ENCODE measurements at places on chromosomes 13 and 19. TPM values are rescaled to one million over a fixed set of nuclear protein-coding genes. Genes with fewer than 3 reads are reported as not detected.

DNA sequence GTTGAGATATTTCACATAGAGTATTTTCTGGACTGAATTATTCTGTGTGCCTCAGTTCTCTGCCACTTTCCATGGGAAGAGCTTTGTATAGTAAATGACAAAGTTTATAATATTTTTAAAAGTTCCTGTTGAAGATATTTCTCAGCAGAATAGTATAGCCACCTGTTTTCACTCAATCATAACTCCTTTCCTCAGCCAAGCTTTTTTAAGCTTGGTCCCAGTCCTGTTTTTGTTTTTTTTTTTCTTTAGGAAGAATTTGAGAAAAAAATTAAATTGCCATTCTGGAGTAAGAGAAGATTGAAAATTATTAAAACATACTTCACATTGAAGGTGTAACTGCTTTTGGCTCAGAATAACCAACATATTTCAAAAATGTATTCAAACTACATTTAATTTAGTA lies 55.5 kb downstream of the ENOX1 start:
- H3K27ac ChIP-seq = no peak overlapping the region
- no peaks in the 10 kb centered on the region for H3K27me3 ChIP-seq
- no peaks in the 10 kb centered on the region for H3K36me3 ChIP-seq
- H3K4me3 ChIP-seq = no peak overlapping the region
- no peak for DNase-seq

TMEM150B gene
- 3.6 TPM for total RNA-seq

GRCh38 chr19:50889638-50890037 lies 16.4 kb downstream of the KLK2 start:
- H3K4me3 ChIP-seq = no peak overlapping the region
- H3K4me1 ChIP-seq = no peaks in the 10 kb centered on the region
- H3K27me3 ChIP-seq = no peaks in the 10 kb centered on the region
- H3K27ac ChIP-seq = no peak overlapping the region

AMH gene
- total RNA-seq = 1.0 TPM

DNA sequence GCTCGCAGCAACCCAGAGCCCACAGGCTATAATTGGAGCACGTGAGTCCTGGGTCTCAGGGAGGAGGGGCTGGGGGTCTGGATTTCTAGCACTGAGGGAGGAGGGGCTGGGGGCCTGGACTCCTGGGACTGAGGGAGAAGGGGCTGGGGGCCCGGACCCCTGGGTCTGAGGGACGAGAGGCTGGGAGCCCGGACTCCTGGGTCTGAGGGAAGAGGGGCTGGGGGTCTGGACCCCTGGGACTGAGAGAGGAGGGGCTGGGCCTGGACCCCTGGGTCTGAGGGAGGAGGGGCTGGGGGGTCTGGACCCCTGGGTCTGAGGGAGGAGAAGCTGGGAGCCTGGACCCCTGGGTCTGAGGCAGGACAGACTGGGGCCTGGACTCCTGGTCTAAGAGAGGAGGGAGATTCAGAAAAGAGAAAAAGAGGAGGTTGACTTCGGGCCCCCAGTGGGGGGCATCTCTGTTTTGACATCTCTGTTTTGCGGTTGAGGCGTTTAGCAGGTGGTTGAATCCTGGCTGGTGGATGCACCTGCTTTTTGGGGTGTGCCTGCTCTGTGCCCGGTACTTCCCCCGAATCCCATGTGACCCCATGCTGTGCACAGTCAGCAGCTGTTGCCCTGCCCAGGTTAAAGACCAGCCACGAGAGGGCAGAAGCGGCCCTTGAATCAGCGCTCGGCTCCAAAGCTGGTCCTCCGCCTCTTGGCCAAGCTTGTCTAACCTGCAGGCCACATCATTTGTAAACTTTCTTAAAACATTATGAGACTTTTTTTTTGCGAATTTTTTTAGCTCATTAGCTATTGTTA lies 10.5 kb downstream of the PVR start:
- H3K36me3 ChIP-seq = peaks cover 5% of the 10 kb centered on the region
- no peak overlapping the region for H3K27ac ChIP-seq
- H3K4me3 ChIP-seq = no peak overlapping the region
- DNase-seq = peak; percentile 66
- H3K4me1 ChIP-seq = no peaks in the 10 kb centered on the region
- no peaks in the 10 kb centered on the region for H3K27me3 ChIP-seq

- H3K4me1 ChIP-seq = no peaks in the 10 kb centered on the region
- H3K27ac ChIP-seq = no peak overlapping the region
- H3K27me3 ChIP-seq = no peaks in the 10 kb centered on the region
- DNase-seq = no peak
Measured at GRCh38 chr13:36870050-36870692, 49.9 kb downstream of the SMAD9 start.

GRCh38 chr19:3910105-3910504 lies 22.8 kb upstream of the NMRK2 start:
- no peak overlapping the region for H3K4me3 ChIP-seq
- no peaks in the 10 kb centered on the region for H3K27me3 ChIP-seq
- no peaks in the 10 kb centered on the region for H3K4me1 ChIP-seq
- H3K36me3 ChIP-seq = no peaks in the 10 kb centered on the region
- H3K27ac ChIP-seq = no peak overlapping the region

- no peak overlapping the region for H3K27ac ChIP-seq
- no peak for DNase-seq
- no peaks in the 10 kb centered on the region for H3K4me1 ChIP-seq
- no peak overlapping the region for H3K4me3 ChIP-seq
- H3K27me3 ChIP-seq = no peaks in the 10 kb centered on the region
Measured at GRCh38 chr19:35337984-35338296, 9.0 kb downstream of the CD22 start.

- H3K27ac ChIP-seq = no peak overlapping the region
- H3K4me3 ChIP-seq = no peak overlapping the region
- no peaks in the 10 kb centered on the region for H3K4me1 ChIP-seq
- H3K36me3 ChIP-seq = no peaks in the 10 kb centered on the region
- DNase-seq = no peak
- no peaks in the 10 kb centered on the region for H3K27me3 ChIP-seq
Measured at GRCh38 chr13:112686987-112687386, 2.9 kb upstream of the ATP11A start.

SERP2 gene
- total RNA-seq = 9.7 TPM

GRCh38 chr13:106243011-106243565 lies 292.4 kb downstream of the EFNB2 start:
- H3K27me3 ChIP-seq = no peaks in the 10 kb centered on the region
- no peak for DNase-seq
- H3K4me1 ChIP-seq = no peaks in the 10 kb centered on the region
- no peak overlapping the region for H3K27ac ChIP-seq

DNA sequence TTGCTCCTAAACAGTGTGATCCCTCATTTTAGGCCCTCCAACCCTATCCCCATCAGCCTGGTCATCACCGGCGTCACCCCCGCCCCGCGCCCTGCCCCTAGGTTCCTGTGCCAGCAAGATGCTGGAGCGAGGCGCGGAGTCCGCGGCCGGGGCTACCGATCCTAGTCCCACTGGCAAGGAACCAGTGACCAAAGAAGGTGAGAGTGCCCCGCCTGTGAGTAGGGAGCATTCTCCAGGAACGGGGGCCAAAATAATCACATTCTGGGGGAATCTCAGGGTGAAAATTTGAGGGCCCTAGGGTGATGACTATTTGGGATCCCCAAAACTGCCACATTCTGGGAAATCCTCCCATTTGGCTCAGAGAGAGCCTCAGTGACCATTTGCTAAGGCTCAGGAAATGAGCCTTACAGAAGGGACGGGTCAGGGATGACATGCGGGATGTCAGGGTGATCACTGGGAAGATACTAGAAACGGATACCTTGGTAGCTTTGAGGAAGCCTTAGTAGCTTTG lies 1.4 kb downstream of the ZNF575 start:
- peaks cover 17% of the 10 kb centered on the region for H3K4me1 ChIP-seq
- H3K27me3 ChIP-seq = no peaks in the 10 kb centered on the region
- peaks cover 3% of the 10 kb centered on the region for H3K36me3 ChIP-seq

KLK12 gene
- not detected for total RNA-seq

- no peak overlapping the region for H3K27ac ChIP-seq
- DNase-seq = no peak
- H3K27me3 ChIP-seq = no peaks in the 10 kb centered on the region
- H3K36me3 ChIP-seq = no peaks in the 10 kb centered on the region
- H3K4me3 ChIP-seq = no peak overlapping the region
Measured at GRCh38 chr19:16618248-16618647, 9.8 kb downstream of the MED26 start.

- no peaks in the 10 kb centered on the region for H3K27me3 ChIP-seq
- peaks cover 7% of the 10 kb centered on the region for H3K4me1 ChIP-seq
- no peak overlapping the region for H3K4me3 ChIP-seq
- H3K36me3 ChIP-seq = peaks cover 7% of the 10 kb centered on the region
- H3K27ac ChIP-seq = no peak overlapping the region
- DNase-seq = no peak
Measured at GRCh38 chr13:45206340-45206739, 5.5 kb upstream of the KCTD4 start.

DNA sequence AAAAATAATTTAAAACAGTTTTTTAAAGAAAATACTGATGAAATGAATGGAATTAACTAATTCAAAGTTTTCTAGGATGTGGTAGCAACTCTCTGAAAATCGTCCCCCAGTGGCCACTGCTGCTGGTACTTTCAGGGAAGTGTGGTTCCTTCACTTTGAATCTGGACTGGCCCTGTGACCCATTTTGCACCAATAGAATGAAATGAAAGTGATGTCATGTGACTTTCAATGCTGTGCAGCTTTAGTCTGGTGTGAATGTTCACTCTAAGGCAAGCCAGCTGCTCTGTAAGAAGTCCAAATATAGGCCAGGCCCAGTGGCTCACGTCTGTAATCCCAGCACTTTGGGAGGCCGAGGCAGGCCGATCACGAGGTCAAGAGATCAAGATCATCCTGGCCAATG lies 26.4 kb upstream of the HNRNPA1L2 start:
- no peaks in the 10 kb centered on the region for H3K4me1 ChIP-seq
- no peaks in the 10 kb centered on the region for H3K27me3 ChIP-seq
- no peaks in the 10 kb centered on the region for H3K36me3 ChIP-seq
- H3K4me3 ChIP-seq = no peak overlapping the region

FXYD1 gene
- 31.8 TPM for total RNA-seq

- no peak overlapping the region for H3K27ac ChIP-seq
- H3K36me3 ChIP-seq = no peaks in the 10 kb centered on the region
- no peaks in the 10 kb centered on the region for H3K4me1 ChIP-seq
- peaks cover 22% of the 10 kb centered on the region for H3K27me3 ChIP-seq
Measured at GRCh38 chr19:39265321-39265916, 2.8 kb upstream of the IFNL2 start.

DNA sequence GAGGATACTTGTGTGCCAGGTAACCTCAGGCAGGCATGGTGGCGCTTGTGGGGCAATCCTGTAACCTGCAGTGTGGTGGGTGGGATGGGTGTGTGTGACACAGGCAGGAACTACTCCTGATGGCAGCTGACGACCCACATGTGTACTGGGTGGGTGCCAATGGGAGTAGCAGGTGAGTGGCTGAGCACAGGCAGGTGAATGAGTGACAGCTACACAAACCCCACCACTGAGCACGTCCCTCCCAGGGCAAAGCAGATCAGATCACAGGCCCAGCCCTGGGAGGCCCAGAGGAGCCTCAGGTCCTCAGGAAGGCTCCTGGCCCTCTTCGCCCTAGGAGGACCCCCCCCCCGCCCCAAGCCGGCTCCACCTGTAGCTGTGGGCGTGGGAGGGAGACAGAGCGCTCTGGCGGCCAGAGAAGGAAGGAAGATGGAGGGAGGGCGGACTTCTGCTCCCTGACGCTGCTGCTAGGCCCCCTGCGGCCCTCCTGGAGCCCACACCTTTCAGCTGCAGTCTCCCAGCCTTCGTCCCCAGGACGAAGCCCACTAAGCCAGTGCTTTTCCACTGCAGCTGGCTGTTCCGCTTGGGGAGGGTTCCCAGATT lies 1.3 kb upstream of the ZNF181 start:
- H3K27ac ChIP-seq = peak overlapping the region; percentile 63
- peak; percentile 45 for DNase-seq
- peaks cover 20% of the 10 kb centered on the region for H3K36me3 ChIP-seq
- no peaks in the 10 kb centered on the region for H3K27me3 ChIP-seq
- peak overlapping the region; percentile 16 for H3K4me3 ChIP-seq

SLC5A5 gene
- 0.16 TPM for total RNA-seq

DNA sequence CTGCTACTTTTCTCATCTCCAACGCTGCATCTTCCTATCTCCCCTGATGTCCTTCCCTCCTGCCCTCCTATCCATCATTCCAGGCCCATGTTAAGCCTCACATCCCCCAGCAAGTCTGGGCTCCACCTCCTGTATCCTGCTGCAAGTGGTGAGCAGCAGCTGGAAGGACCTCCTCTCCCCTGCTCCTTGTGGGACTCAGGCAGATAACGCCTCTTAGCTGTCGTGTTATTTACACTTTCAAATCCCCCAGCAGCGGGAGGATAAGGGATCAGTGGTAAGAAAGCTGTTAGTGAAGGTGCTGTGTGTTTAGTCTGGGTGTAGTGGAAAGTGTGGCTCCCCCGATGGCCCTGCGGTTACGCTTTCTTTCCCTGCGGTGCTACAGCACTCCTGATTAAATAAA lies 211.9 kb downstream of the ZNF536 start:
- H3K27ac ChIP-seq = no peak overlapping the region
- H3K4me1 ChIP-seq = no peaks in the 10 kb centered on the region
- no peaks in the 10 kb centered on the region for H3K27me3 ChIP-seq
- no peaks in the 10 kb centered on the region for H3K36me3 ChIP-seq
- no peak for DNase-seq

DNA sequence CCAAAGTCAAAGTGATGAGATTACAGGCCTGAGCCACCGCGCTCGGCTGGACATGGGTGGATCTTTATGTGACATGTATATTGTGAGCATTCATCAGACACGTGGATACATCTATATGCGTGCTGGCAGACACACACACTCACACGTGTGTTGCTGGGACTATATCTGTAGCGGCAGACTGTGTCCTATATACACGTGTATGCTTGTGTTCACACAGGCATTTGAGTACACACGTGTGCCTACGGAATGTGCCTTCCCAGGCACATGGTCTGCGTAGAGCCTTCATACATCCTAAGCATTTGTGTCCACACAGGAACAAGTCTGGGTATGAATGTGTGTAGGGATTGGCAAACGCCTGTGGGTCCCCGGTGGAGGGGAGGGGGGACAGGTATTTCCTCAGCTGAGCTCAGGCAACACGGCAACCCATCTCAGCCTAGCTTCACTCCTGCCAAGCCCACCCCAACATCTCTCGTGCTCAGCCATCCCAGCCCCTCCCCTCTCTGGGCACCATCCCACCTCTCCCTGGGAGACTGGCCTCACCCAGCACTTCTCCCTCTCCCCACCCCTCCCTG lies 2.6 kb downstream of the UNC13A start:
- peaks cover 14% of the 10 kb centered on the region for H3K27me3 ChIP-seq
- no peak overlapping the region for H3K4me3 ChIP-seq
- no peak overlapping the region for H3K27ac ChIP-seq
- no peaks in the 10 kb centered on the region for H3K4me1 ChIP-seq
- no peaks in the 10 kb centered on the region for H3K36me3 ChIP-seq
- DNase-seq = no peak

DNASE2 gene
- 34.7 TPM for total RNA-seq

DNA sequence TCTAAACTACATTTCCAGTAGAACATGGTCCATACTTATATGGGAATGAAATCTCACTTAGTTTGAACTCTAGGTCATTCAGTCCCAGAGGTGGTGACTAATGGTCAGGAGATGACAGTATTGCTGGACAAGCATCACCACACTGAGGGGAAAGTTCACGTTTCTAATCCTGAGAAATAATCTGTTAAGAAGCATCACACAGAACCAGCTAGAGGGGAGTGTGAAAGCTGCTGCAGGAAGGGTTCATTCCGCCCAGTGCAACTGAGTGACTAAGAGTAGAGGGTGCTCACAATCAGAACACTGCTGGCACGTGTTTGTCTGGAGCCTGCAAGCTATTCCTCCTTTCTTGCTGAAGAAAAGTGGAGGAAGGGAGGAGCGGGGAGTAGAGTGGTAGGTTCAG lies 2.7 kb downstream of the COL4A1 start:
- H3K4me3 ChIP-seq = peak overlapping the region; percentile 71
- H3K27ac ChIP-seq = peak overlapping the region; percentile 94
- no peaks in the 10 kb centered on the region for H3K36me3 ChIP-seq
- H3K4me1 ChIP-seq = peaks cover 6% of the 10 kb centered on the region

PRSS57 gene
- total RNA-seq = not detected
